SHP77 treated with DMSO at 0.1 percent for 48 hours (cell line): ENCODE measurements at places on chromosomes 6 and 20.

DNA sequence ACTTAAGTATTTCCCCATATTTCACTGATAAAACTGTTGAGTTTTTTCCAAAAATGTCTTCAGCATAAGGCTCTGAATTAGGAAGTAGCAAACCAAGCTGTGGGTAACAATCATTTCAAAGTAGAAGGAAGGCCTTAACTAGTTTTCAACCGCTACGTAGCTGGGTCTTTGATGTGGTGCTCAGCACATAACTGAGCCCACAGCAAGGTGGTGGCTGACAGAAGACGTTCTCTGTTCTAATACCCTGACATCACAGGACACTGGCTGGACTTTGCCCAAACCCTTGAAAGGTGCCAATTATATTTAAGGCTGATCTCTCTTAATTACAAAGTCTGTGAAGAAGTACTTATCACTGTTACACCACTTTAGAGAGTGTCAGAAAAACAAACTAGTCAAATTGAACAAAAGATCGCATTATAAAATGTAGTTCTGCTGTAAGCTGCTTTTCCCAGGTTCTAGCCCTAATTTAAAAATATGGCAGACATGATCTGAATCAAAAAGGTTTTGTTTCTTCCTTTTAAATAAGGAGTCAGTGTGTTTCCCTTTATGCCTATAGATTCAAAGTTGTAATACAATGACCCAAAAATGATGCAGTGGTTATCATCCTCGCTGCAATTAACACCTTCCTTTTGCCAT lies 26.7 kb downstream of the MAN1A1 start:
- no peak for DNase-seq

- DNase-seq: no peak
These were observed 93.5 kb downstream of the RPS12 start for GRCh38 chr6:132907914-132908313.

- no peak for DNase-seq
These were observed 86.2 kb upstream of the BEND6 start for GRCh38 chr6:56868687-56869086.

GRCh38 chr20:20274821-20275220 lies 93.1 kb upstream of the INSM1 start:
- no peak for DNase-seq

- DNase-seq: no peak
These were observed 53.5 kb upstream of the LRFN2 start for GRCh38 chr6:40640599-40641227.

DNA sequence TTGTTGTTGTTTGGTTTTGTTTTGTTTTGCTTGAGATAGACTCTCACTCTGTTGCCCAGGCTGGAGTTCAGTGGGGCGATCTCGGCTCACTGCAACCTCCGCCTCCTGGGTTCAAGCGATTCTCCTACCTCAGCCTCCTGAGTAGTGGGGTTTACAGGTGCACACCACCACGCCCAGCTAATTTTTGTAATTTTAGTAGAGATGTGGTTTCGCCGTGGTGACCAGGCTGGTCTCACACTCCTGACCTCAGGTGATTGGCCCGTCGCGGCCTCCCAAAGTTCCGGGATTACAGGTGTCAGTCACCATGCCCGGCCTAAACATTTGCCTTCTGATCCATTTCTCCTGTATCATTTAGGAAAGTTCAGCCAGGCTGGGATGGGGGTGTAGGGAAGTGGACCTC lies 17.7 kb downstream of the DUSP22 start:
- DNase-seq: no peak

DNA sequence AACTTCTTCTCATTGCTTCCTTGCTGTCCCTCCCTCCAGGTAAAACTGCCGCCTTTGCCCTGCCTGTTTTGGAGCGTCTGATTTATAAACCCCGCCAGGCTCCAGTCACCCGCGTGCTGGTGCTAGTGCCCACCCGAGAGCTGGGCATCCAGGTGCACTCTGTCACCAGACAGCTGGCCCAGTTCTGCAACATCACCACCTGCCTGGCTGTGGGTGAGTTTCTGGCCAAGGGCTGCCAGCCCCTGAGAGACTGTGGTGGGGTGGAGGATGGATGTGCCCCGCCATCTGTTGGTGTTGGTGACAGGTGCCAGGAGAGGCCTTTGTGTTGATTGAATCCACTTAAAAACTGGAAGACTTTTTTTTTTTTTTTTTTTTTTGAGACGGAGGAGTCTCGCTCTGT lies 9.5 kb downstream of the DDX27 start:
- DNase-seq: peak; percentile 25

DNA sequence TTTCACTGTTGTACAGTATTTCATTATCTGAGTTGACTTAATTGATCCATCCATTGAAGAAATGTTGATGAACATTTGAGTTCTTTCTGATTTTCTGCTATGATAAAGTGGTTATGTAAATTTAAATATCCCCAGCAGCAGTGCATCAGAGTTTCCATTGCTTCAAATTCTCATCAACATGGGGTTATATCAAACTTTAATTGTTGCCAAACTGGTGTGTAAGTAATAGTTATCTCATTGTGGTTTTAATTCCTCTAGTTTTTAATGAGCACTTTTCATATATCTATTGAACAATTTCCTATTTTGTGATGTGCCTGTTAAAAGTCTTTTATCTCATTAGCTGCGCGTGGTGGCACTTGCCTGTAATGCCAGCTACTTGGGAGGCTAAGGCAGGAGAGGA lies 18.1 kb downstream of the ZNFX1 start:
- no peak for DNase-seq

DNA sequence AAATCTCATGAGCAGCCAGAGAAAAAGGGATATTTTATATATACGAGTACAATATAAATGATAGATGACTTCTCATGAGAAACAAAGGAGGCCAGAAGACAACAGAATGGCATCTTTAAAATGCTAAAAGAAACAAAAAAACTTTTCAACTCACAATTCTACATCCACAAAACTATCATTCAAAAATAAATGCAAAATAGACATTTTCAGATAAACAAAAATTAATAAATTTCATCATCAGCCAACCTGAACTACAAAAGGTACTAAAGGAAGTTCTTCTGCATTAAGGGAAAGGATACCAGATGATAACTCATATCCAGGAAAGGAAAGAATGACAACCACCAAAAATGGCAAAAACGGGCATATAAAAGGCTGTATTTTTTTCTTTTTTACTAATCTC lies 27.9 kb upstream of the ANKRD60 start:
- DNase-seq: no peak

DNA sequence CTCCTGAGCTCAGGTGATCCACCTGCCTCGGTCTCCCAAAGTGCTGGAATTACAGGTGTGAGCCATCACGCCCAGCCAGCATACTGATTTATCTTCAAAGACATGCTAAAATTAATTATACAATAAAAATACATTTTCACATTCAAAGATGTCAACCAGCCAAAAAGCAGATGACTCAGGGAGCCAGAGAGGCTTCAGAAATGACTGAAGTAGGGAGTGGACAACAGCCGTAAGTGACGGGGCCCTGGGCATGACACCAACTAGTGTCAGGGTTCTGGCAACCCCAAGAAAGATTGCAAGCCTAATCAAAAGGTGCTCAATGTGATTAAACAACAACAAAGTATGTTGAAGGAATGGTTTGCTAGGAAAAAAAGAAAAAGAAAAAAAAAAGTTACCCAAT lies 28.4 kb downstream of the GPLD1 start:
- no peak for DNase-seq

DNA sequence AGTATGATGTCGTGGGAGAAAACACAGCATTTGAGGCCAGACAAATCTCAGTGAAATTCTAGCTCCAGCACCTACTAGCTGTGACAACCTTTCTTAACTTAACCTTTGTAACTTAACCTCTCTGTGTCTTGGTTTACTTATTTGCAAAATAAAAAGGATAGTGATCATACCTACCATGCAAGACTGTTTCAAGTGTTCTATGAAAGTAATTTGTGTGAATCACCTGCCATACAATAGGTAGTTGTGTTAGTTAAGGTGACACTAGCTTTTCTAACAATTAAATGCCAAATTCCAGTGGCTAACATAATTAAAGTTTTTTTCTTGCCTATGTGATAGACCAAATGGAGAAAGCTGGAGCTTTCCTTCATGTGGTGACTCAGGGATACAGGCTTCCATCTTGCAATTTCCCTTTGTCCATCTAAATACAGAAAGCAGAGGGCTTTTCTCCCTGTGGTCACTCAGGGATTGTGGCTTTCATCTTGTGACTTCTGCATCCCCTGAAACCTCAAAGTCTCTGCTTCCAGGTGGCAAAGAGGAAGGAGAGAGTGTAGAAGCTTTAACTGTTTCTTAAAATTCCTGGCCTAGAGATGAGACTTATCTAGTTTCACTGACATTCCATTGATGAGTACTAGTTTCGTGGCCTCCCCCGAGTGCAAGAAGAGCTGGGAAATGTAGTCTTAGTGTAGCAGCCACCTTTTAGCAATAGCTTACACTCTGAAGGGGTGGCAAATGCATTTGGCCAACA lies 311.4 kb downstream of the CLIC5 start:
- DNase-seq: no peak

DNA sequence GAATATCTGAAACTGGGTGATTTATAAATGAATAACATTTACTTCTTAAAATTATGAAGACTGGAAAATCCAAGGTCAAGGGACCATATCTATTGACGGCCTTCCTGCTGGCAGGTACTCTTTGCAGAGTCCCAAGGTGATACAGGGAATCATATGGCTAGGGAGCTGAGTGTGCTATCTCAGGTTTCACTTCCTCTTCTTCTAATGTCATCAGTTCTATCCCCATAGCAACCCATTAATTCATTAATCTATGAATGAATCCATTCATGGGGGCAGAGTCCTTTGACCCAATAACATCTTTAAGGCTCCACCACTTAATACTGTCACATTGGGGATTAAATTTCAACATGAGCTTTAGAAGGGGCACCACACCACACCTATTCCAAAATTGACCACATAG lies 772.0 kb downstream of the HACE1 start:
- no peak for DNase-seq

DNA sequence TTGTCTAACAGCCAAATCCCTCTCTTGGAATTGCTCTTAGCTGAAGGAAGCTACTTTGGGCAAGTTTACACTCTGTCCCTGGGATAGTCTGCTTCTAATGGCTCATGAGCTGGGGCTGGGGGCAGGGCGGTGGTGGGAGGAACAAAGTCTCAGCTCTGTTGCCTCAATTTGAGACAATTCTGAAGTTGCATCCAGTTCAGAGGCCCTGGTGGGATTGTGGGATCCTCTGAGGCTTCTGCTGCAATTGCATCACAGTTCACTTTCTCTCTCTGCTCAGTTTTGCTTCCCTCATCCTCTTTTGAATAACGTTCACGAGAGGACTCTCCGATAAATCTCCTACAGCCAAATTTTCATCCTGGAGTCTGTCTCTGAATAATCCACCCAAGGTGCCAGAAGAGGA lies 440.6 kb upstream of the SLC35B3 start:
- no peak for DNase-seq

DNA sequence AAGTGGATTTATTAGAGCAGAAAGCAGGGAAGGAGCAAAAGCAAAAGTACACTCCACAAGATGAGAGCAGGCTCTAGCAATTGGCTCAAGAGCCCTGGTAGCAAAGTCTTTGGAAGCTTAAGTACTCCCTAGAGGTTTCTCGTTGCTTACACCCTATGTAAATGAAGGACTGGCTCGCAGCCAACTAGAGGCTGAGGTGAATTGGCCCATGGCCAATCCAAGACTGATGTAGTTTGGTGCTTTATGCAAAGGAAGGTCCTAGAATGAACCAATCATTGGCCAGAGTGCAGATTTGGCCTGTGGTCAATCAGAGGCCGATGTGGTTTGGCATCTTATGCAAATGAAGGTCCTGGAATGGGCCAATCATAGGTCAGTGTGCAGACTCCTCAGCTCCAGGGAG lies 191.3 kb upstream of the ARID1B start:
- DNase-seq: peak; percentile 44

DNA sequence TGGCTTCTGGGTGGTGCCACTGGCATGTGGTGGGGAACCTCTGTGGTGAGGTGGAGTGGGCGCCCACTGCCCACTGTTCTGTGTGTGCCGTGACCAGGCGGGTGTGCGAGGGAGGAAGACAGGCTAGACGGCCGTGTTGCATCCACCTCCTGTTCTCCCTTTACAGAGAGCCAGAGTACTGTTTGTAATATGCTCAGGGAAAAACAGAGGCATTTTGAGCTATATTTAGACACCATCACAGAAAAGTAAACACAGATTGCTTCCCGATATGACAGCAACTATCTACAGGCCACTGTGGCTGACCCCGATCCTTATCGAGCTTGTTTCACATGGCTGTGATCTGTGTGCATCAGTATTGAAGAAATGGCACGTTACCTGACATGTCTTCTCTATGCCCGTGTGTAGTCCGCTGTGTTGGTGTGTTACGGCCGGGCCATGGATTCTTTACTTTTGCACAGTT lies 45.6 kb downstream of the ARID1B start:
- DNase-seq: no peak

GRCh38 chr20:15895560-15896084 lies 677.6 kb downstream of the KIF16B start:
- DNase-seq: no peak

- no peak for DNase-seq
These were observed 88.2 kb downstream of the TCP11 start for GRCh38 chr6:35052694-35053565.

DNA sequence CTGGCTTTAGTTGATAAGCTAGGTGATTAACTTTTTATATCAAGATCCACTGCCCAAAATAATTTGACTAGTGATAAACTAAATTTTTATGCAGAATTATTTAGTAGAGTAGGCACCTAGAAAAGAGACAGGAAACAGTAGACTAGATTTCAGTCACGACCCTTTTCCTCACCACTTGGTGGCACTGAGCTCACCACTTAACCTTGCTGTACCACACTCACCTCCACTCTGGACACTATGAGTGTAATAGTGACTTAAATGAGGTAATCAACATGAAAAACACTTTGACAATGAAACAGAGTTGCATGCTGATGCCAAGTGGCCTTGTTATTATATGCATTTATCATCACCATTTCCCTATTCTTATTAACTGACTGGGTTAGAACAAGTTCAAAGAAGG lies 730.4 kb downstream of the KIF16B start:
- no peak for DNase-seq

GRCh38 chr6:80402266-80402665 lies 295.8 kb downstream of the BCKDHB start:
- no peak for DNase-seq

DNA sequence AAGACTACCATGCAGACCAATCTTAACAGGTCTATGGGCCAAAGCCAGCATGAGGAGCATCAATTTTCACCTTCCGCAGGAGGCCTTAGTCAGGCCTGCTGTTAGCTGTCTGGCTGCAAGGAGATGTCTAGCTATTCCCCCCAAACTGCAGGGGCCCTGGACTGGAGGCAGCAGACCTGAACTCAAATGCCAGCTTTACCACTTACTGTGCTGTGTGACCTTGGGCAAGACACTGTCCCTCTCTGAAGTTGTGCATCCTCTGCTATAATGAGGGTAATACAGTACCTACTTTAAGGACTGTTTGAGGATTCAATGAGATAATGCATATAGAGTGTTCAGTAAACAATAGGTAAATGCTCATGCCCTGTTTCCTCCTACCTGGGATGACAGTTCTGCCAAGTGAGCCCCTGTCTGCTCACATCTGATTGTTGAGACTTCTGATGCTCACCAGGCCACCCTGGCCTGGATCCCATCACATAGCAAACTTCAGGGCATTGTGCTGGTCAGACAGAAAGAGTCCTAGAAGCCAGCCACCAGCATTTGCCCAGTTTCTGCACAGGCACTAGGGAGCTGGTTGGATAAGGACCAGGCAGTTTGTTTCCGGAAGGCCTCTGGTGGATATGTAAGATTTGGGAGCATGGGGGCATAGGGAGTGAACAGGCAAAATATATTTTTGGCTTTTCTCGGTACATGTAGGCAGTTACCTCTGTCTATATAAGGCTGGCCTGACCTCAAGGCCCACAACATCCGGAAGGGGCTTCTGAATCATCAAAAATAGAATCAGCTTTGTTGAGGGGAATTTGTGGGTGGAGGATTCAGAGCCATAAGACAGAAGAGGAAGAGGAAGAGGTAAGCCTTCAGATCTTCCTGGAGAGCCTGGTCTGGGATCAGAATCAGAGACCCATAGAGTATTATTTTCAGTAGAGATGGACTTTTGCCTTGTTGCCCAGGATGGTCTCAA lies 2.3 kb upstream of the OCSTAMP start:
- no peak for DNase-seq
